ENCODE measurements at places on chromosomes 1 and 21. TPM values are rescaled to one million over a fixed set of nuclear protein-coding genes. Genes with fewer than 3 reads are reported as not detected.
A peak's percentile ranks its signal among the peaks of the same experiment; 100 is the strongest.

GRCh38 chr1:19817160-19817559, 2.1 kb upstream of the RNF186 start:
- H3K36me3 ChIP-seq = no peaks in the 10 kb centered on the region
- H3K4me1 ChIP-seq = peaks cover 2% of the 10 kb centered on the region
- no peak overlapping the region for H3K4me3 ChIP-seq
- DNase-seq = no peak
- H3K27ac ChIP-seq = no peak overlapping the region
- H3K27me3 ChIP-seq = peaks cover 4% of the 10 kb centered on the region

DNA sequence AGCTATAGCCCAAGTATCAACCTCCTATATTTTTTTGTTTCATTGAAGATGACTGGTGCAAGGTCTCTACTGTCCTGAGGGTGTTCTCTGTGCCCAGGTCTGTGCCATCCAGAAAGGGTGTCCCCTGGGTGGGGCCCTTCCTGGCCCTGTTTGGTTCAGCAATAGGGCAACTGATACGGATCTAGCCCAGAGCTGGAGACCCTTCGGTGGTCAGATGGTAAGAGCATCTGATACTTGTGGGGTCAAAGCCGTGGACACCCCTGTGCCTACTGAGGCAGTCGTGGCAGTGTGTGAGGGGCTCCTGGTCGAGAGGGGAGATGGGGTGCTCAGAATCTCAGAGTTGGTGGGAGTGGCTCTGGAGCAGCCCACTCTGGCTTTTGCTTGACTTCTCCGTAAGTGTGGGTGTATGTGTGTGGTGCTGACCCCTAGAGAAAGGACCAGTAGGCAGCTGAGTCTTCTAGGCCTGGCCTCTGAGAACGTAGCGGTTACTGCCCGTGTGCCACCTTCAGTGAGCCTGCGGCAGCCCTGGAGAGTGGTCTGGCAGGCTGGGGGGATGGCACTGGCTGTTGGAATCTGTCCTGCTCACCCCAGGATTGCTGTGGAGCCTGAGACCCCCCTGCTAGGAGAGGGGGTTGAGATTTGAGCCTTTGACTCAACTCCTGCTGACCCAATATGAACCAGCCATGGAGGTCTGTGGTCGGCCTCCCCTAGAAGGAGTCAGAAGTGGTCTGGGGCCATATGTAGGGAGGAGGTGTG, 2.7 kb downstream of the AMPD2 start:
- peak overlapping the region; percentile 64 for H3K27ac ChIP-seq
- no peaks in the 10 kb centered on the region for H3K36me3 ChIP-seq
- H3K27me3 ChIP-seq = peaks cover 9% of the 10 kb centered on the region
- DNase-seq = no peak

Gene DNASE2B
- not detected for total RNA-seq

Gene BEST4
- total RNA-seq = 0.88 TPM

All from glutamatergic neuron (in vitro differentiated cells).